ENCODE measurements at places on chromosomes 12 and 14.
A peak's percentile ranks its signal among the peaks of the same experiment; 100 is the strongest.

DNA sequence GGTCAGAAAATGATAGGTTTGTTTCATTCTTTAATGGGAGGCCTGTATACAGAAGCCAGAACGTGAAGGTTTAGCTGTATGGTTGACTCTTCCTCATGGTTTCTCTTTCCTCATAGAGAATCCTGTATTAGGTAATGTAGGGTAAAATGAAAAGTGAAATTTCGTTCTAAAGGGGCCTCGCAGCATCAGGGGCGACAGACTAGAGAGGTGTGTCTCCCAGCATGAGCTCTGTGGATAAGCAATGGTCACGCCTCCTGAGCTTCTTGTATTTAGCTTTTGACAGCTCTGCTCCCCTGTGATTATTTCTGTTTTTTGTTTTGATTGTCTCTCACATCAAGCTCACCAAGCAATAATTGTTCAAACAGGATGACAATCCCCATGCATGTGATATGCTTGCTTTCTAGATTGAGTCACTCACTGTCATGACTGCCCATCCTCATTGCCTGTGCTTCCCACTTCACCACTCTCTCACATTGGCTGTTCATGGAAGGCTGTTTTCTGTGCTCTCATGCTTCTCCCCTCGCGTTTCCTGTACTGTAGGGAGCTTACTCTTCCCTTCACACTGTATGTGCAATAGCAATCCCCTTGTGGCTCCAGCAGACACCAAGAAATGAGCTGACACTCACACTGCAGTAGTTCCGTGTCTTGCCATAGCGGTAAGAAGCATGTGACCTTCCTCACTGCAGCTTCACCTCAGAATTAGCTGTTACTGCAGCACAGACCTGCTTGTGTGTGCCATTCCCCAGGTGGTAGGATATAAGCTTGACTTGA, 44.0 kb downstream of the RAD52 start:
- peak; percentile 5 for DNase-seq

DNA sequence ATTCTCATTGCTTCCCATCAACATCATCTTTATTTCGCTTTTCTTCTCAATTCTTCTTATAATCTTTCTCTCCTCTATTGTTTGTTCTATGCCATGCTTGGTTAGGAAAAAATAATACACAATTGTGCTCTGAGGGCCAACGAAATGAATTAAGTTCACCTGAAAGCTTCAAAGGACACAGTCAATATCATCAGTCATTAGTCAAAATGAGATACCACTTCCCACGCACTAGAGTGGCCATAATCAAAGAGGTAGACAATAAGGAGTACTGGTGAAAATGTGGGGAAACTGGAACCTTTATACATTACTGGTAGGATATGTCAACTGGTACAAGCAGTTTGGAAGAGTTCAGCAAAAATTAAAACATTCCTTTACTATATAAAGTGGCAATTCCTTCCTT, 91.5 kb downstream of the TMTC1 start:
- DNase-seq: no peak

DNA sequence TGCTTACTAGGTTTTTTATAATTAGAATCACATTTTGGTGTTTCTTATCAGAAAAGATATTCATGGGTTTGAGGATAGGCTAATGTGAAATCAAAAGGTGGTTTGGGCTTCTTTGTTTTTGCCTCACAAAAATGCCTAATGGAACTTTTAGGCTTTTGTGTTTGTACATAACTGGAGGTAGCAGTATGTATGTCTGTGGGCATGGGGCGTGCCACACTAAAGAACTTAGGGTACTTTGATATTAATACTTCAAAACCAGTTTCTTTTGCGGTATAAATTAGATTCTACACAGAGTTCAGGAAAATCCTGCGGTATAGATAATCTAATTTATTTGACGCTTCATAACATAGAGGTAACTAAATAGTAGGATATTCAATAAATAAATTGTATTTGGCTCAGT, 1.9 kb downstream of the ETV6 start:
- DNase-seq: no peak

- DNase-seq: no peak
These were observed 3.4 kb downstream of the B4GALNT3 start for GRCh38 chr12:462936-463705.

DNA sequence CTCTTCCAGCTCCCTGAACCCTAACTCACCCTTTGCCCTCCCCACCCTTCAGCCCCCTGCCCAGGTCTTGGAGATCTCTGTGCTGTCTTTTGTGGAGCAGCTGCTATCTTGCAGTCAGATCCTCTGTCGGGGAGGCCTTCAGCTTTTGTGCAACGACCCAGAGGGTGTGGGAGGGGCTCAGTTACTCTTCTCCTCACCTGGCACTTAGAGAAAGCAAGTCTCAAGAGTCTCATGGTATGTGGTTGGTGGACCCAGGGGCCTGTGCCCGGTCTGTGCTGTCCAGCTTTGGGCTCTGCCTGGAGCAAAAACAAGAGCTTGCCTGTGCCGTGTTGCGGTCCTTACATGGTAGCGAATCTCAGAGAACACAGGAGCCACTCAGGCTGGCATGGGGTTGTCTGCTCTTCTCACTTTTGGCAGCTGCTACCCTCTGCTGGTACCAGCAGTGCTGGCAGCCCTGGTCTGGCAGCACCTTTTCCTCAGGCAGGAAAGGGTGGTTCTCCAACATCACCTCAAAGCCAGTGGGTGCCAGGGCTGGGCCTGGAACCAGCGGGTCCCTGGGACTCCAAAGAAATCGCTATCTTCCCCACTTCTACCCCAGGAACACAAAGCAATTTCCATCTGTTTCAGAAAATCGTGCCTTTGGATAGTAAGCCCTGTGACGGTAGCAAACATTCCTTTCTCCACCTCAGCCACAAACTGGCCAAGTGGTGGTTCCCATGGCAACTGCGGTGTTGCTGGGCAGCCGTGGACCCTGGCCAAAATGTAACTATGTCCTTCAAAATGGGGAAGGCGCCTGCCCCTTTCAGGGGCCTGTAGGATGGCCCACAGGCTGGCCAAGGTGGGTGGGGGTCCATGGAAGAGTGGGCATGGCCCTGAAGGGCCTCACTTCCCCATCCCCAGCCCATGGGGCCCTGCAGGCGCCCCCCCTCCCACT, 90.0 kb downstream of the RIN3 start:
- DNase-seq: peak; percentile 41
